ENCODE measurements at places on chromosomes 1 and 21.

- DNase-seq, result no peak
These were observed 2.3 kb downstream of the ETS2 start for GRCh38 chr21:38807986-38808385.

- no peak for DNase-seq
These were observed 212.2 kb upstream of the PTBP2 start for GRCh38 chr1:96509339-96509738.

DNA sequence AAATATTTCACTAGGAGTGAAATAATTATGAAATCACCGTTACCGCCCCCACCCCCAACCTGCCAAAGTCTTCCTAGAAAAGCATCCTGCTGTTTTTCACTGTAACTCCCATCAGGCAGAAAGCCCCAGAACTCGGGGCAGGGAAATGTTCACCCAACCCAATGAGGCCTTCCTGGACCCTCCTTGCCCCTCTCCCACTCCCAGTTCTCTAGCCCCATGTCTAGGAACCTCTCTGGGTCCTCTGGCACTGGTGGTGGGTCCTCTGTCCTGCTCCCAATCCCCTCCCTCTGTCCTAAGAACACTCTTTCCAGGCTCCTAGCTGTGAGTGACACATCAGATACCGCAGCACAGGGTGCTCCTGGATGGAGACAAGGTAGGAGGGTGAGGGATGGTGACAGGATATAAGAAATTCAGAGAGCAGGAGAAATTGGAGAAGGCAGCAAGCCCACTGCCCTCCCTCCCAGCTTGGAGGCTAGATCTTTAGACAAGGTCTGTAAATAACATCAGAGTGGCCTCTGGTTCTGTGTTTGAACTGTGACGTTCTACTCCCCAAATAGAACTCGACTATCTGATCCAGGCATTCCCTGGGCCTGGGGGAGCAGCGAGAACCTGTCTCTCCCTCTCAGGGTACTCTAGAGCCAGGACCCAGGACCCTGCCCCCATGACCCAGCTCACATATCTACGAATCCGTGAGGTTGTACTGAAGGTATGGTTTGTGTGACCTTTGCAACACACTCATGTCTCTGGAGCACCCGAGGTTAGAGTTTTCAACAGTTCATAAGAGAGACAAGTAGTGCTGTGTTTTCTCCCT is 23.3 kb upstream of the BTG2 start:
- DNase-seq, result peak; percentile 66

- DNase-seq, result no peak
These were observed 3.9 kb upstream of the TNFRSF8 start for GRCh38 chr1:12059226-12059625.

GRCh38 chr1:163442895-163443294 is 121.1 kb downstream of the NUF2 start:
- no peak for DNase-seq

GRCh38 chr1:206737729-206738201 is 32.8 kb upstream of the IL19 start:
- no peak for DNase-seq

DNA sequence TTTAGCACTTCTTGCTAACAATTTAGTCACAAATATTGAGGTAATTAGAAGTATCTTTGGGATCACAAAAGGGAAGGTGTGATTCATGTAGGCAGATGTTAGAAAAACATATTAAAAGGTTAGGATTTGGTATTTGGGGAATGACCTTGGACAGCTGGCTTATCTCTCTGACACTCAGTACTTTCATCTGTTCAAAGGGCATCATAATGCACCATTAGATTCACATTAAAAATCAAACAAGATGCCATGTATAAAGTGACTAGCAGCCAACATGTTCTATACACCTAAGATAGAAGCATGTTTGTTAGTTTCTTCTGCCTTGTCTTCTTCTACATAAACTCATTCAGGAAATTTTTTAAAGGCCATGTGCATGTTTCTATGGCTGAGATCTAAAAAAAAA is 56.5 kb upstream of the ESRRG start:
- no peak for DNase-seq

DNA sequence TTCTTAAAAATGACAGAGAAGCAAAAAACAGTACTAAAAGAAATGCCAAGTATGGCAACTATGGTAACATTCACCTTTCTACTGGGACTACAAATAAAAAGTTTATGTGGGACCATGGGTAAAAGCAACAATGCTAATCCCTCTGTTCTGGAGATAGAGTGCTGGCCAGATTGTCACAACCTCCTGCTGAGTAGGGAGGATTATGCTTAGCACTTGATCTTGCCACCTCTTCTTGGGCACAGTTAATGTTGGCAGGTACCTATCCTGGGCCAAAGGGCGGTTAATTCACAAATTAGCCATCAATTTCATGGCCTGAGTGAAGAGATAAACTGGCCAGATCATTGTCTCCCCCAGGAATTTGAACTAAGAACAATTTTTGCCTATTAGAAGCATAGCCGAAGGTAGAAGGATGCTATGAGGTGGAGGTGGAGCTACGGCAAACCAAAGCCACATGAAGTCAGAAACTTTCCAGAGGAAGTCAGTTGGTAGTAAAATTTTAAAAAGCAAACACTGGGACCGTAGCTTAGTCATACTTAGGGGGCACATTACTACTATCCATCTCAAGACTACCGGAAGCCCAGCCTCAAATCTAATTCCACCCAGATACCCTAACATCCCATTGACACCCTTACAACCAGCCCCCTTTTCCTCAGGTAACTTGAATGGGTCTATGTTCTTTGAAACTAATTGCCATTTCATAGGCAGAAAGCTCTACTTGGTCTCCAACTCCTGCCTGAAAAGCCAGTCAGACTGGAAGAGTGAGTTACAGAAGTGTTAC is 2.7 kb downstream of the SCYL3 start:
- DNase-seq, result no peak

DNA sequence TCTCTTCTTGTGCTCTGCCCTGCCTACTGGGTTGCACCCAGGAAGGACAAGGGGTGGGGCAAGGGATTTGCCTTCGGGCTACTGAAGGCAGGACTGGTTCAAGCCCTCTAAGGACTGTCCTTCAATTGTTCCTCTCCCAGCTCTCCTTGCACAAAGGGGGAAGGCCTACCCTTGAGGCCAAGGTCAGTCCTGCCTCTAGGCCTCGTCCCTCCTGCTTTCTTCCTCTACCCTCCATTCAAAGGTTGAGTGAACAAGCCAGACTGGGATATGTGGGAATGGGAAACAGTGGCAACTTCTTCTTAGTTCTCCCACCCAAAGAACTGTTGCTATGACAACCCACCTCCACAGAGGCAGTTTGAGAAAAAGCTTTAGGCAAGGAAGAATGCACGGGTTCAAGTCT is 2.7 kb downstream of the LURAP1 start:
- no peak for DNase-seq

DNA sequence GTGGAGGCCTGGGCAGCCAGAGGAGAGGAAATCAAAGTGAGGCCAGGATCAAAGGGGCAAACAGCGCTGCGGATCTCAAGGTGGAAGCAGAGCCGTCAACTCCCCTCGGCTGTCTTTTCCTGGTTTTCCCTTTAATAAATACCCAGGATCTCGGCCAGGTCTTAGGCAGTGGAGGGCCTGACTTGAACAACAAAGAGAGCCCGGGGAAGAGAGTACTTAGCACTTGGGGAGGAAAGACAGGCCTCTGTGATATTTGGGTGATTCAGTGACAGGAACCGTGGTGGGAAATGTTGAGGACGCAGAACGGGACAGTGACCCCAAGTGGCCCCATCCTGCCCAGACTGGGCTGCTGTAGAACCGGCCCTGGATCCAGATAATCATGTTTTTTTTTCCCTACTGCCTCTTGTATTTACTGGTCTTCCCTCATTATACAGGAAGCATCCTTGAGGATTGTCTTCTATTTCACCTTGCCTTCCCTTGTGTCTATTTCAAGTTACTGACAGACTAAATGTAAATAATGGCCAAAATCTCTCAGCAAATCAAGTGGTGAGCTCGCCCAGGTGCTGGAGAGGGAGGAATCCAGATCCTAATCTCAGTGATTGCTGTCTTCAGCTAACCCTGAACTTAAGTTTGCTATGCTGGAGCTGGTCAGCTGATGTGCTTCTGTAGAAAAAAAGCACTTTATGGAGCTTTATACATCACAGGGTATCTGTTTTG is 2.8 kb upstream of the MIXL1 start:
- DNase-seq, result no peak

DNA sequence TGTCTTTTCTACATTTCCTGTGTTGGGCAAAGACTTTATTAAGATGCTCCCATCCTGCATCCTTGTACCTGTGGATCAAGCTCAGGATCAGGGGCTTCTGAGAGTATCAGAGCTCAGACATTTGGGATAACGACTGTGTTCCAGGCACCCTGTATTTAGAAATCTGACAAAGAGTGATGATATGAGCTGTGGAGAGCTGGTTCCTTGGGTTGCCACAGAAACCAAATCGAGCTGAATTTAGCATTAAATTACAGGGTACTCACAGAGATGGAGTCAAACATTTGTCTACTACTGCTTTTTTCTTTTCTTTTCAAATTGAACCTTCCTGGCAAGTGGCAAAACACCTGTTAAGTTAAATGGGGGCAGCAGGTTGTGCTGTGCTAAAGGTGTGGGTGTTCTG is 110.6 kb downstream of the XCL2 start:
- DNase-seq, result no peak

- DNase-seq, result no peak
These were observed 149.1 kb downstream of the GREM2 start for GRCh38 chr1:240462766-240463395.

GRCh38 chr1:171115280-171115897 is 24.7 kb downstream of the FMO3 start:
- no peak for DNase-seq

DNA sequence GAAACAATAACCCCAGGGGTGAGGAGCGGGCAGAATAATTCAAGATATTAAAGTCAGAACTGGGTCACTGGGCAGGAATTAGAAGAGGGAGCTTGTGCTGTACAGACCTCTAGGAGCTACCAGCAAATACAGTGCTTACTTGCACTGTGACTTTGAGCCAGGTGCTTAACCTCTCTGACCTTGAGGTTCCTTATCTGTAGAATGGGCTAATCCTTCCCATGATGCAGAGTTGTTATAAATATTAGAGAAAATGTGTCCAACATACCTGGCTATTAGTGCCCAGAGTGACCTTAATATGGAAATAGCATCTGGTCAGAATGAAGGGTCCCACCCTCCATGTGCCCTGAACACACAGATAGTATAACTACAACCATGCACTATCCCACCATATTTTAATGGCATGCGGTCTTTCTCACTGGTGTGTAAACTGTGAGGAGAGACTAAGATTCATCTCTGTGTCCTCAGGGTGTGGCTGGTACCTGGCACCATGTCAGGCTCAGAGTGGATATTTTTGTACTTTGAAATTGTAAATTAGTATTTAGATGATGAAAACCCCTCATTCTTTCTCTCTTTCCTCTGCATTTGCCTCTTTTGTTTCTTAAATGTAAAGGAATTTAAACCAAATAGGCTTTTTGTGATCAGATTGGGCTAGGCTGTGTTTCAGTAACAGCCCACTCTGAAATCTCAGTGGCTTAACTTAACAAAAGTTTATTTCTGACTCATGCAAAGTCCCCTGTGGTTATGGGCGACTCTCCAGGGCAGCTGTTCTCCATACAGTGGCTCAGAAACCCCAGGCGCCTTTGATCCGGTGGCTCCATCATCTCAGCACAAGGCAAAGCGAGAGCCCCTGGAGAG is 60.0 kb upstream of the ROR1 start:
- no peak for DNase-seq

DNA sequence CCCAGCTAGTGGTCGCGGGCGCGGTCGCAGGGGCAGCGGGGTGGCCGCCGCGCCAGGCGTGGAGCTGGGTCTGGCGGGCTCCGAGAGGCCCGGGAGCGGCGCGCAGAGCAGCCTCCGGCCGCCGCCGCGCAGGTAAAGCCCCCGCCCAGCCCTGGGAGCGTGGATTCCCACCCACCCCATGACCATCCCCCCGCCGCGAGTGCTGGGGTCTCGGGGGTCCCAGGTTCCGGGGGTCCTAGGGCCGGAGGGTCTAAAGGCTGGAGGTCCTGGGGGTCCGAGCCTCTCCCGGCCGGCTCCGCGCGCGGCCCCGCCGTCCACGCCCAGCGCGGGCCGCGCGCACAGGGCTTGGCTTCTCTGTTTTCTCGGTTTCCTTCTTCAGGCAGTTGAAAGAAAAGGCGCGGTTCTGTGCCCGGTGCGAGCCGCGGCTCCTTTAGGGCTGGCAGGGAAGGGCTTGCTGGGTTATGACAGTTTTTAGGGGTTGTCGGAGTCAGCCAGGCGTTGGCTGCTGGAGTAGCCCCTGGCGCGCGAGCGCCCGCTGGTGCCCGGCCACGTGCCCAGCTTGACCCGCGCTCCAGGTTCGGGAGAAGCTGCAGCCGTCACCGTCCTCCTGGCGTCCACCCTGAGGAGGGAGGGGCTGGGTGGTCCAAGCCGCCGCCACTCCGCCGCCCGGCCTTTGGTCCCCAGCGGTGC is 359 bp downstream of the LRRC3 start:
- no peak for DNase-seq

DNA sequence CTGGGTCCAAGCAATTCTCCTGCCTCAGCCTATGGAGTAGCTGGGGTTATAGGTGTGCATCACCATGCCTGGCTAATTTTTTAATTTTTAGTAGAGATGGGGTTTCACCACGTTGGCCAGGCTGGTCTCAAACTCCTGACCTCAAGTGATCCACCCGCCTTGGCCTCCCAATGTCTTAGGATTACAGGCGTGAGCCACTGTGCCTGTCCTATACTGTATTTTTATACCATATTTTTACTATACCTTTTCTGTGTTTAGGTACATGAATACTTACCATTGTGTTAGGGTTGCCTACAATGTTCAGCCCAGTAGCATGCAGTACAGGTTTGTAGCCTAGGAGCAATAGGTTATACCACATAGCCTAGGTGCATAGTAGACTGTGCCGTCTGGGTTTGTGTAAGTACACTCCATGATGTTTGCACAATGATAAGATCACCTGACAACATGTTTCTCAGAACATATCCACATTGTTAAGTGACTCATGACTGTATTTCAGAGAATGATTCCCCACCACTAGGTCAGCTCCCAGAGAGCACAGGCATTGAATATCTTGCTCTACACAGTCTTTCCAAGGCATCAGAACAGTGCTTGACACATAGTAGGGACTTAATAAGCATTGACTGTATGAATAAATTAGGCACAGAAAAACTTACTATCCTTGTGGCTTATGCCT is 6.0 kb upstream of the CITED4 start:
- no peak for DNase-seq

GRCh38 chr1:113659035-113659434 is 100.3 kb downstream of the PHTF1 start:
- DNase-seq, result no peak

DNA sequence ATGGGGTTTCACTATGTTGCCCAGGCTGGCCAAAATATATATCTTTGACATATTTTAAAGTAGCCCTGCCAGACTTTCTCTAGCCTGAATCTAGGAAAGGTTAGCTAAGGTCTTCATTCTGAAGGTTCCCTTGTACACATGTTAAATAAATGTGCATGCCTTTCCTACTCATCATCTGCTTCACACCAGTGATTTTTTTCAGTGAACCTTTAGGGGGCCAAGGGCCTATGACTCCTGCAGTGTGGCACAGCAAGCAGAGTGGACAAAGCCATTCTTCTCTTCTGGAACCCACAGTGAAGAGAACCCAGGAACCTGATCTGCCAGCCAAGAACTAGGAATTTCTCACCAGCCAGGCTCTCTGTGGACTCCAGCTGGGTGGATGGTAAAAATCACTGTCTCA is 22.9 kb downstream of the CBR1 start:
- no peak for DNase-seq
